ENCODE measurements at places on chromosomes 5 and 9.
A peak's percentile ranks its signal among the peaks of the same experiment; 100 is the strongest.

GRCh38 chr9:108160706-108161355 is 671.3 kb upstream of the KLF4 start:
- DNase-seq, result no peak

DNA sequence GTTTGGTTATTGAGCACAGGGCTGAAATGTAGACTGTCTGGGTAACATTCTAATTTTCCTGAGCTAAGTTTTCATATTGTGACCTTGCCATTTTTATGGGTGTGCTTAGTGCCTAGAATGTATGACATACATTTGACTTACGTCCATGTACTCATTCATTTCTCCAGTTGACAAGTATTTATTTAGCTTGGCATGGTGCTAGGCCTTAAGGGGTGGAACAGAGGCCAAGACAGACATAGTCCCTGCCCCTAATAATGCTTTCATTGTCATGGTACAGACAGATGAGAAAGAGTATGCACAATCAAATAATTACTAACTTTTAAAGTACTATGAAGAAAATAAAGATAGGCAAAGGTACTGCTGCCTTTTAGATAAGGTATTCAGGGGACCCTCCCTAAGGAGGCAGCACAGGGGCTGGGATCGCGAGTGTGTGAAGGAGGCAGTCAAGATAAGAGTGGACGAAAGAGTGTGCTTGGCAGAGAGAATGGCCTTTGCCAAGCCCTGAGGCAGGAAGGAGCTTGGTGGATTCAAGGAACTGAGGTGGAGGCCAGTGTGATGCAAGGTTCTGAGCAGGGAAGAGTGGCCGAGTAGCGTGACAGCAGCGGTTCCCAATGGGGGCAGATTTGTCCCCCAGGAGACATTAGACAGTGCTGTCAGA is 128.0 kb downstream of the PIP5K1B start:
- no peak for DNase-seq

DNA sequence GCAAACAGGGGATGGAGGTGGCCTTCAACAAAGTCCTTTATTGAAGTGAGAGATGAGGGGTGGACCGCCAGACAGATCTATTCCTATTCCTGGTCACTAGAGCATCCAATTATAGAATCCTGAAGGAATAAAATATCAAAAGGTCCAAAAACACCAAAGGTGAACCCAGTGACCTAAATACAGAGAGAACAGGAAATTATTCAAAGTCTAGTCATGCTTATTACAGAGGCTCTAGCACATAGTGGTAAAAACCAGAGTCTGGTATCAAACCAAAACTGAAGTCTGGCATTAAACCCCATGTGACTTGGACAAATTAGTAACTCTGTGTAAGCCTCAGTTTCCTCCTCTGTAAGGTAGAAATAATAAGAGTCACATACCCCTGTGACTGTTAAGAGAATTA is 100.5 kb upstream of the SNX2 start:
- no peak for DNase-seq

- no peak for DNase-seq
These were observed 19.5 kb upstream of the TTC33 start for GRCh38 chr5:40775085-40775845.

DNA sequence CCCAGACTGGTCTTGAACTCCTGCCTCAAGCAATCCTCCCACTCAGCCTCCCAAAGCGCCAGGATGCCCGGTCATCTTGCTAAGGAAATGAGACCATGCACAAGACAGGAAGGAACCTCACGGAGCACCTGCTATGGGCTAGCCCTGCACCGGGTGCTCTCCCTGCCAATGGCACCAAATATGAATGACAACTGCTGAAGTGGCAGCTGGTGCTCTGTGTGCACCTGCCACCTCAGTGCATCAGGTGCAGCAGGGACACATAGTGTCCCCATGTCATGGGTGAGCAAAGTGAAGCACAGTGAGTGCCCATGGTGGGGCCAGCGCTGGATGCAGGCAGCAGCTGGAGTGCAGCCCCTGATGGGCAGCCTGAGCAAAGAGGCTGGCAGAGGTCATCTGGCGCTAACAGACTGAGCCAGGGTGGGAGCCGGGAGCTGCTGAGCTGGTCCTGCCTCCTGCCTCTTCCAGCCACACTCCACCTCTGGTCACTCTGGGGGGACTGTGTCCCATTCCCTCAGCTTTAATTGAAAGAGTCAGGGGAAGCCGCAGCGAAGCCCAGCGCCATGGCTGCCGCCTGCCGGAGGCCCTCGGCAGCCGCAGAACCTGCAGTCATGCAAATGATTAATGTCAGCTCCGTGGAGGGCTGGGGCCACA is 46.4 kb downstream of the BARX1 start:
- peak; percentile 78 for DNase-seq

DNA sequence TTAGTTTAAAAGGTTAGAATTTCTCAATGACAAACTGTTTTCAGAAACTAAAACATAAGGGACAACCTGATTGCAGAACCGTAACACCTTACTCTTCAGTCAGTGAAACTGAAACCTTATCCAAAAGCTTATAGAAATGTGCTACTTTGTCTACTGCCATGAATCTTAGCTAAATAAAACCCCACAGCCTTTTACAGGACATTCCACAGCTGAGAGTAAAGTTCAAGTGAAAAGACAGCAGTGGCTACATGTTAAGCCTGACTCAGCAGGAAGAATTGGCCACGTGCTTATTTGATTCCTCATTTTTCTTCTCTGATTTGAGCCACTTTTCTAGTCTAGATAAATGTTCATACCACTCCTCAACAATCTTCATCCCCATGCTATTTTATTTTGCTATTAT is 278.7 kb upstream of the ISL1 start:
- DNase-seq, result no peak

GRCh38 chr9:82168585-82168984 is 180.0 kb downstream of the SPATA31D1 start:
- DNase-seq, result no peak

GRCh38 chr5:33509036-33509435 is 68.3 kb downstream of the TARS1 start:
- no peak for DNase-seq

DNA sequence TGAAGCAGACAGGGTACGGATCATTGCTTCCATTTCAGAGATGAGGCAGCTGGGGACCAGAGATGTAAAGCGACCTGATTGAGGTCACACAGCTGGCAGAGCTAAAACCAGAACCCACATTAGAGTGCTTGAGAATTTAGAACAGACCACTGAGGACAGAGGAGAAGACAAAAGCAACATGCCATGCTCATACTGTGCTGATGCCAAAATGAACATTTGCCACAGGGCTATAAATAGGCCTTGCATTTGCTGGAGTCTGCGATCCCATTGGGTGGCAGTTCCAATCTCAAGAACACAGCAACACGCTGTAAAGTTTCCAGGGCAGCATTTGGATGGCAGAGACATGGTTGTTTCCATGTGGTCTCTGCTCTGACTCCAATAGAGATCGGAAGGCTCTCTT is 222.4 kb upstream of the TBC1D2 start:
- DNase-seq, result no peak

- no peak for DNase-seq
These were observed 101.5 kb upstream of the ARRDC3 start for GRCh38 chr5:91484662-91485061.

DNA sequence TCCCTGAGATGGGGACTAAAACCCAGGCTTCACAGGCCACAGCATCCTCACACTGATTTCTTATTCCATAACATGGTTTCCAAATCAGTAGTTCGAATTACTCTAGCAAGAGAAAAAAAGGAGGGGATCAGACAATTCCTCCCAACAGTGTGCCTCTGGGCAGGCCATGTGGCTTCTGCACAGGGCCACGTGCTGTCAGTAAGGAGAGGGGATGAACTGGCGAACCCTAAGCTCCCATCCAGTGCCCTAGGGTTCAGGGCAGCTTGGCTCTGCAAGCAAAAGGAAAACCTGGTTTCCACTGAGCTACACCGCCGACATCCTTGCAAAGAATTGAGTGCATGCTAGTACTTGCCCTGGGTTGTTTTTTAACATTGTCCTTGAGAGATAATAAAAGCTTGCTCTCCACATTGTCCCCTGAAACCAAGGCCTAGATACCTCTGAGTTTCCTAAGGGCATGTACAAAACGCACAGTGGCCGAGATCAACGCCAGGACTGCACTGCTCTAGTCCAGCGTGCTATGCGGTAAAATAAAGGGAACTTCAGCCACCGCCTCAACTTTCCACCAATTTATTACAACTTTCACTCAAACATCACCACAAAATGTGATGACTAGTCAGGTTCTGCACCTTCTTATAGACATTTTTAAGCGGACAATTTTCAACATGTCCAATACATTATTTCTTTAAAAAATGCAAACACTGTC is 4.5 kb downstream of the CAMSAP1 start:
- DNase-seq, result no peak

- no peak for DNase-seq
These were observed 63.5 kb downstream of the ZNF354C start for GRCh38 chr5:179123491-179124272.

- DNase-seq, result no peak
These were observed 1.5 kb upstream of the SLC23A1 start for GRCh38 chr5:139384591-139385051.

DNA sequence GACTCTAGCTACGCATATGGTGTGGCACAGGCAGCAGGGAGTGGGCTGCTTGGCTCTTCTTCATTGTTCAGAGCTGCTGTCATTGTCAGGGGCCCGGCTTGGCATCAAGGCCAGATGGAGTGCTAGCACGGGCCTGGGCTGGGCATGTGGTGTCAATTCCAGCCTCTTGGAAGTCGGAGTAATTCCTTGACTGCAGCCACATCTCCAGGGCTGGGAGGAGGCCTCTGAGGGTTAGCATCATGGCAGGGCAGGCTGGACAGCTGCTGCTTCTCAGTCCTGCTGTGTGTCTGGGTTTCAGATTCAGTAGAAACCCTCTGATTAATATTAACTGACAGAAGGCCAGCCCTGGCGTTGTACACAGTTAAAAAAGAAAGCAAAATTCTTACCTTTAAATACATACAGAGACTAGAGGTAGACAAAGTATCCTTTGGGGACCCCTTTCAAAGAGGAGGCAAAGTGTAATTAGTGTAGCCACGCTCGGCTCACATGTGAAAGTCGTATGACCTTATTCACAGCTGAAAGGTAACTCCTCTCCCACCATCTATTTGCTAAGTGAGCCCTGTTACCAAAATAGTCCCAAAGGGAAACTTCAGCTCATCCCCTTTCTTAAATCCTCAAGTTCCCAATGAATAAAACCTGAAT is 126.4 kb downstream of the DOCK2 start:
- DNase-seq, result no peak

GRCh38 chr9:90915693-90916092 is 114.1 kb downstream of the SYK start:
- no peak for DNase-seq

- peak; percentile 74 for DNase-seq
These were observed 125.1 kb downstream of the C9orf50 start for GRCh38 chr9:129495620-129496472.

GRCh38 chr5:135341016-135341666 is 57.9 kb downstream of the MACROH2A1 start:
- DNase-seq, result no peak

DNA sequence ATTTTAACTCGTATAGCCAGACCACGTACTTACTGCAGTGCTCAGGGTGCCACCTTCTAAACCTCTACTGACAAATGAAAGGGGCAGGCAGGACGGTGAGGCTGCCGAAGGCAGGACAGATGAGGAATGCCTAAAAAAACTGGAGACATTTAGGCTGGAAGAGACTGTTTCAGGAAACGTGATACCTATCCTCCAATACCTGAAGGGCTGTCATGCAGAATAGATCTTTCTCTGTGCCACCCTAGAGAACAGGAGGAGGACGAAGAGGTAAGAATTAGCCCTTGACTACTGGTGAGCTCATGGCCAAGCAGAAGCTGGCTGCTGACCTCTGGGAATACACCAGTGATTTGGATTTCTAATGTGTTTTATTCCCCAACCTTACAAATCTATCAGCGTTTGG is 139.4 kb downstream of the EFNA5 start:
- DNase-seq, result no peak

Measured in NCI-H1105 treated with DMSO at 0.1 percent for 48 hours (cell line).